ENCODE measurements at places on chromosomes 5 and 9. TPM values are rescaled to one million over a fixed set of nuclear protein-coding genes. Genes with fewer than 3 reads are reported as not detected.

SLC4A9 gene
- not detected for total RNA-seq

AMACR gene
- 11.0 TPM for total RNA-seq

RGS7BP gene
- 26.0 TPM for total RNA-seq

TSSK1B gene
- 0.31 TPM for total RNA-seq

LRRC19 gene
- total RNA-seq: under 0.01 TPM

WNK2 gene
- total RNA-seq: 86.1 TPM

PRRT1B gene
- not detected for total RNA-seq

SPATA31A6 gene
- total RNA-seq: not detected

PTPRD gene
- total RNA-seq: 658 TPM

QRFP gene
- total RNA-seq: not detected

MEF2C gene
- 1,487 TPM for total RNA-seq

FSD1L gene
- total RNA-seq: 127 TPM

BTNL8 gene
- total RNA-seq: not detected

PCDHA2 gene
- 20.3 TPM for total RNA-seq

KCNV2 gene
- not detected for total RNA-seq

OXCT1 gene
- 54.1 TPM for total RNA-seq

SLC1A3 gene
- total RNA-seq: 231 TPM

IL5 gene
- total RNA-seq: not detected

PRSS3 gene
- not detected for total RNA-seq

SYK gene
- 1.6 TPM for total RNA-seq

SLC36A1 gene
- 31.0 TPM for total RNA-seq

KIF12 gene
- total RNA-seq: 1.3 TPM

SH3RF2 gene
- 0.94 TPM for total RNA-seq

GGTA1 gene
- total RNA-seq: 1.9 TPM

PCDHB8 gene
- 15.0 TPM for total RNA-seq

SLC6A7 gene
- total RNA-seq: 1.9 TPM

ADCY2 gene
- total RNA-seq: 23.2 TPM

CDO1 gene
- total RNA-seq: 91.7 TPM

GLIPR2 gene
- 4.7 TPM for total RNA-seq

Data from parietal lobe (tissue), 2 donors.